ENCODE measurements at places on chromosomes 4 and X.

DNA sequence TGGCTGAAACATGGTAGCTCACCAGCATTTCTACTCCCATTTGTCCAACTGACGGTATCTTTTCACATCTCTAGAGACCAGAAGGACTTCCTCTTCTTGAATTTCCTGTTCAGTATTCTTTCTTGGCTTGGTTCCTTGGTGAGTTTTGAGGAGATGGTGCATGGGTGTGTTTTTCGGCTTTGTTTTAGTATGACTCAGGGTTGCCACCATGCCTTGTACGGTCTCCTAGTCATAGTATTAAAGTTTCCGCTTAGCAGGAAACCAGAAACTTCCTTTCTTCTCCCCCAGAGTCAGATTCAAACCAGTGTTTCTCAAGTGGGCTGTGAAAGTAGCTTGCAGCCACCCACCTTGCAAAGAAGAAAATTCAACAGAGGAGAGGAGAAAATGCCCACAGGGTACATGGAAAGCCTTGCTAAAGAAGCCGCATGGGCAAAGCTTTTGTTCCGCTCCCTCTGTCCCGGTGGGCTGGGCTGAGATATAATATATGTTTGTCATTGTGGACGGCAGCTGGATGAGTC lies 5.7 kb downstream of the CD99 start:
- DNase-seq, result peak; percentile 78

GRCh38 chr4:78756776-78757175 lies 19.4 kb upstream of the BMP2K start:
- DNase-seq, result no peak

GRCh38 chr4:75432683-75433082 lies 81.5 kb downstream of the RCHY1 start:
- no peak for DNase-seq

DNA sequence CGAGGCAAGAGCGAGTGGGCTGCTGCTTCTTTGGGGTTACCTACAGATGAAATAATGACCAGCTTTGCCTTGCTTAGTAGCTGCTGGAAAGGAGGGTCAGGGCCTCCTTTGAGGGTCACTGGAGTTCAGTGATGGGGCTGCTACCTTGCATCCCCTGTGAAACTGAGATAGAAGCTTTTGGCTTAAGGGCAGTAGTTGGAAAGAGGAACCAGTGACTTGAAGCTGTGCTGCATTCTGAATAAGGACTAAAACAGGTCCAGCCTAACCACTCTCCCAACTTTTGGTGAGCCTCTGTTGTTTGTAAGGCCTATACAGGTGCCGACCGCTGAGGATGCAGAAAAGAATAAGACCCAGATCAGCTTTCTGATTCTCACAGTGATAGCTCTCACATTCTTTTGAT lies 41.2 kb downstream of the RASL11B start:
- DNase-seq, result no peak
